CD4-positive, alpha-beta T cell treated with Interleukin-15 for 4 hours (primary cell): ENCODE measurements at places on chromosomes 4 and X.

DNA sequence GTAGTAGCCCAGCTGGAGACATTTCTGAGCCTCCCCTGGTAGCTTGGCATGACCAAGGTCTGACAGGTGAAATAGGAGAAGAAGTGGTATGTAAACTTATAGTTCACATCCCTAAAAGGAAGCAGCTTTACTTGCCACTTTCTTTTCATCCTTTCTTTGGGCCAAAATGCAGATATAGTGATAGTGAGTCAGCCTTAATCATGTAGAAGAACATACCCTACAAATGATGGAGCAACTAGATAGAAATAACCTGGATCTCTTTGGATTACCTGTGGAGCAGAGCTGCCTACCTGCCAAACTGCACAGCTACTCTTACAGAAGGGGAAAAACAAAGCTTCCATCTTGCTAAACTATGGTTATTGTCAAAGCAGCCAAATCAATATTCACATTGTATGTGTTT is 106.7 kb upstream of the LCORL start:
- no peak for DNase-seq

DNA sequence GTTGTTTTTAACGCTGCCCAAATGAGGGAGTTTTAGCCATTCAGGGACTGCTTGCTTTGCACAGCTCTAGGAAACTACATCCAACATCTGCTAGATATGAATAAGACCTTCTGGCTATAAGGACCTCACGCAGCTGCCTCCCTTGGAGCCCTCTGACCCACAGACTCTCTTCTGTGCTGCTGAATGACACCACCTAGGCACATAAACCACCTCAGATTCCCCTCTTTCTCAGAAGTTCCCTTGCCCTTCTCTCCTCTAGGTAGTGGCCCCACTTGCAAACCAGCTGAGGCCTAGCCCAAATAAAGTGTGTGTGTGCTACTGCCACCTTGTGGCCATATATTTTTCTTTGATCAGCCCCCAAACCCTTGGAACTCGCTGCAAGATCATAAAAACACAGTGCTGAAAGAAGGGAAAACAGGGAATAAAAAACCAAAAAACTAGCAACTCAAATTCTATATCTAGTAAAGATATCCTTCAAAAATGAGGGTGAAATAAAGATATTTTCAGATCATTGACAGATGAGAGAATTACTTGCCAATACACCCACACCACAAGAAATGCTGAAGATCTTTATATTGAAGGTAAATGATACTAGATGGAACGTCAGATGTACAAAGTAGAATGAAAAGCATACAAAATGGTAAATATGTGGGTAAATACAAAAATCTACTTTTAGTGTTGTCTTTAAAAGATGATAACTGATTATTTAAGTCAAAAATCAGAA is 265.9 kb downstream of the ADAMTS3 start:
- peak; percentile 53 for DNase-seq

GRCh38 chrX:118884552-118885138 is 61.0 kb downstream of the ZCCHC12 start:
- DNase-seq = no peak

- no peak for DNase-seq
Measured at GRCh38 chrX:79153348-79153747, 8.9 kb downstream of the GPR174 start.

DNA sequence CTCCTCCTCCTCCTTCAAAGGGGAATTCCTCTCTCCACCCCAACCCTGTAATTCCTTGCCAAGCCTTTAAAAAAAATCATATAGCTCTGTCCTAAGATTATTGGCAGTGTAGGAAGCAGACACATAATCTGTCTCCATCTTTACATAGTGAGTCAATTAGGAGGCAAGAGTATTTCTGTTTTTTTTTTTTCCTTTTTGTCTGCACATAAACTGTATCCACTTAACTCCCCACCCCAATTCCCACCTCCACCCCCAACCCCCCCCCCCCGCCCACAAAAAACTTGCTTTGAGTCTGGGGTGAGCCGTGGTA is 182.5 kb downstream of the RASL11B start:
- no peak for DNase-seq

DNA sequence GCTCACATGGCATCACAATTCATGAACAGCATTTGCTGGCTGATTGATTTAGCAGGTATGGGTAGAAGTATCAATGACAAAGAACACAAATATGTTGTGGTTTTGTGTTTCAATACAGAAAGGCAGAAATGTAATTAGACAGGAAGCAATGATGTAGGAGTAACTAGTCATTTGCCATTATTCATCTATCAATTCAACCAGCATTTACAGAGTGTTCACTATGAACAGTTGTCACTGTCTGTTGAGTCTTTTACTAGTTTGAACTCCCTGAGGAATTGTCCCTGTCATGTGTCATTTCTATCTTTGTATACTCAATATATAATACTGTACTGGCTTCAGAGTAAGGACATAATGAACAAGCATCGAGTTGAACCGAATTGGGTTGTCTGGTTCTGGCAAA is 51.5 kb upstream of the ARHGAP24 start:
- no peak for DNase-seq

DNA sequence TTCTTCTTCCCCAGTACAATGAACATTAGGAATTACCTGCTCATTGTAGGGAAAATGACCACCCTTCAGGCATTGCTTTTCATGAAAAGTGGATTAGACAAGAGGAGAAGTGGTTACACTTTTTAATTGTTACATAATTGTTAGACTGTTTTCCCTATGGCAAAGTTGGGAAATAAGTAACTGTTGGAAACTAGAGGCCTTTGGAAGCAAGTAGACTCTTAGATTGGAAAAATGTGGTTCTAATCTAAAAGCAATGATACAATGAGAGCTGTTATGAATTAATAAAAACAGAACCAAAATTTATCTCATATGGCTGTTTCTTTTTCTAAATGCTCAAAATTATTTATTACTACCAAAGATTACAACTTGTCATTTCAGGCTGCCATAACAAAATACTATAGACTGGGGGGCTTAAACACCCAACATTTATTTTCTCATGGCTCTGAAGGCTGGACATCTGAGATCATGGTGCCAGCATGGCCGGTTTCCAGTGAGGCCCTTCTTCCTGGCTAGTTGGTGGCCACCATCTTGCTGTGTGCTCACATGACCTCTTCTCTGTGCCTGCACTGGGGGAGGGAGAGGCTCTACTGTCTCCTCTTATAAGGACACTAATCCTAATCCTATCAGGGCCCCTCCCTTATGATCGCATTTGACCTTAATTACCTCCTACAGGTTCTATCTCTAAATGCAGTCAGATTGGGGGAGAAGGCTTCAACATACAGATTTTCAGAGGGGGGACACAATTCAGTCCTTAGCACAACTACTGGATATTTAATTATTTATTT is 12.5 kb downstream of the CC2D2A start:
- no peak for DNase-seq

DNA sequence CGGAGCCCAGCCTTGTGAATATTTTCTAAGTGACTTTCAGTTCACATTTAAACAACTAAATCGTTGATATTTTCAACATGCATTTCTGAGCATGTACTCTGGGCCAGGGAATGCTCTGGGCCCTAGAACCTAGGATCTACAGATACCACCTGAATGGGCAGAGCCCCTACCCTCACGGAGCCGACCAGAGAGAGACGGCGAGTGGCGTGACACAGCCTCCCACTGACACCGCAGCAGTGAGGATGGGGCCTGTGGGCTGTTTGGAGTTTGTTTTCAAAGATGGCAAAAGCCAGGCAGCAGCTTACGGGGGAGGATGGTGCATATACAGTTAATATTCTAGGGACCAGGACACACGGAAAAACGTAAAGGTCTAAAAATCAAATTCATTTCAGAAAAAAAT is 17.7 kb downstream of the NELFA start:
- no peak for DNase-seq

GRCh38 chrX:23554304-23554703 is 113.0 kb upstream of the PRDX4 start:
- DNase-seq = no peak
